ENCODE measurements at places on chromosomes 12 and 14.

DNA sequence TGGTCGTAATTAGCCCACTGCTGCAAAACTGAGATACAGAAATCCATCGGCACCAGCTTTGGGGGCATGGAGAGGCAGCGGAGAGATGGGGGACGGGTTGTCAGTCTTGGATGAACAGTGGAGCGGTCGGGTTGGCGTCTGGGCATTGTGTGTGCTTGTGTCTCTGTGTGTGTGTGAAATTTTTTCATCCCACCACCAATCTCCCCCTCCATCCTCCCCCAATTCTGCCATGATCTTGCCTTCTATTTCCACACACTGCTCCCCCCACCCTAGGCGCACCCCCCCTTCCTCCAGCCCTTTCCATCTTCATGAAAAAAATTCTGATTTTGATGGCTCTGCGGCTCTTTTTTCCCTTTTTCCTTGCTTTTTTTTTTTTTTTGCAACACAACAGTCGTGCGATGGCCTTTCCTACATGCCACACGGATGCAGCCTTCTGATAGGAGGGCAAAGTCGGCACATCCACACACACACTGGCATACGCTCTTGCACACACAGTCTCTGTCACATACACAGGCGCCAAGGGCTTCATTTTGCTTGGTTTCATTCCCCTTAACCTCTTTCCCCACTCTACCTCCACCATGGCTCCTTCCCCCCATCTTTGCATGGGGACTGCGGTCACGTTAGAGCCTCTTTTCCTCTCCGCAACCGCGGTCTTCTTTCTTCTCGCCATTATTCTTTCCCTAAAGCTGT lies 3.3 kb downstream of the NRXN3 start:
- DNase-seq = no peak

- DNase-seq = no peak
Measured at GRCh38 chr12:120090206-120090605, 26.3 kb downstream of the RAB35 start.

- DNase-seq = no peak
Measured at GRCh38 chr12:59179231-59179630, 258.9 kb upstream of the LRIG3 start.

DNA sequence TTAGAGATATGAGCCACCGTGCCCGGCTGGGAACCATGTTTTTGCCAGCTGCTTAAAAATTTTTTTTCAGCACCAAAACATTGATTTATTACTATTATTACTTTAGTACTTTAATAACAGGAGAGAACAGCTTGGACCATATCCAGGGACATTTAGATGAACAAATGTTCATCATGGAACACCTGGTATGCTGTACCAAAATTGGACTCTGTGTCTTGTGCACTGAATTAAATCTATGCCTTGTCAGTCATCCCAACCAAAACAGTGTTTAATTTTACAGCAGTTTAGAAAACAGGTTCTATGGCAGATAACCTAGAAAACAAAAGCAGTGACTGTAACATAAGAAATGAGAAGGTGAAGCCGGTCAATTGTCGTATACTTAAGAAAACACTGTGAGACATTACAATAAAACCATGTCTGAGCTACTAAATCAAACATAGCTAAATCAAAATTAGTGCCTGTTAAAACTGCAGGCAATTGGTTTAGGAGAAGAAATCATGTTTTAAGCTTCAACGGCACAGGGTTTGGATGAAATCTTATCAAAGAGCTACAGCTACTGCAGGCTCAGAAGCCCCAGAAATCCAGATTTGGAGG lies 58.2 kb upstream of the PYGL start:
- DNase-seq = peak; percentile 69

GRCh38 chr12:29191267-29191850 lies 42.3 kb downstream of the FAR2 start:
- DNase-seq = no peak

Data from NCI-H2171 treated with DMSO at 0.1 percent for 48 hours (cell line).